EH (cell line): ENCODE measurements at places on chromosomes 3 and 15.

DNA sequence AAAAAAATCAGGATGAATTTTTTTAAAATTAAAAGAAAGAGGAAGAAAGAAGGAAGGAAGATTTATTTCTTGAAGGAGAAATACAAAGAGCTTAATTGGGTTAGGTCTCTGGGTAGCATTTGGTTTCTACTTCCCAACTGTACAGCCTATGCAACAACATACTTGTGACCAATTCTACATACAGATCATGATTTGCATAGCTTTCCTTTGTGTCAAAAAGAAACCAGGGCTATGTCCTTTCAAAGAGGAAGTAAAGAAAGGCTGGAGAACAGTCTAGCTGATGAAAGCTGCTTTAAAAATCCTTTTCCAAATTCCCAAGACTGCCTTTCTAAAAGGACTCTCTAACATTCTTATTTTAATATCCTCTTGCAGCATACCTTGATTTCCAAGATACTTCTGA, 6.1 kb upstream of the HGD start:
- peak; percentile 88 for DNase-seq

DNA sequence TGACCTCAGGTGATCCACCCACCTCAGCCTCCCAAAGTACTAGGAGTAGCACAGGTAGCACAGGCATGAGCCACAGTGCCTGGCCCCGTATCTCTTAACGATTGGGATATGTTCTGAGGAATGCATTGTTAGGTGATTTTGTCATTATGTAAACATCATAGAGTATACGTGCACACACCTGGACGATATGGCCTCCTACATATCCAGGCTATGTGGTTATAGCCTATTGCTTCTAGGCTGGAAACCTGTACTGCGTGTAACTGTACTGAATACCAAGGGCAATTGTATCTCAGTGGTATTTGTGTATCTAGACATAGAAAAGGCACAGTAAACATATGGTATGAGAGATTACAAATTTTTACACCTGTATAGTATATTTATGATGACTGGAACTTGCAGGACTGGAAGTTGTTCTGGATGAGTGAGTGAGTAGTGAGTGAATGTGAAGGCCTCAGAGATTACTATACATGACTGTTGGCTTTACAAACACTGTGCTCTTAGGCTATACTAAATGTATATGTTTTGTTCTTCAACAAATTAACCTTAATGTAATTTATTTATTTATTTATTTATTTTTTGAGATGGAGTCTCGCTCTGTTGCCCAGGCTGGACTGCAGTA, 120.7 kb downstream of the MBNL1 start:
- DNase-seq = no peak

DNA sequence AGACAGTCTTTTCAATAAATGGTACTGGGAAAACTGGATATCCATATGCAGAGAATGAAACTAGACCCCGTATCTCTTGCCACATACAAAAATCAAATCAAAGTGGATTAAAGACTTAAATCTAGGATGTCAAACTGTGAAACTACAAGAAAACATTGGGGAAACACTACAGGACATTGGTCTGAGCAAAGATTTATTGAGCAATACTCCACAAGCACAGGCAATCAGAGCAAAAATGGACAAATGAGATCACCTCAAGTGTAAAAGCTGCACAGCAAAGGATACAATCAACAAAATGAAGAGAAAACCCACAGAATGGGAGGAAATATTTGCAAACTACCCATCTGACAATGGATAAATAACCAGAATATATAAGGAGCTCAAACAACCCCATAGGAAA, 38.4 kb upstream of the MBNL1 start:
- no peak for DNase-seq

- DNase-seq = no peak
Measured at GRCh38 chr15:47437491-47437890, 279.8 kb upstream of the SEMA6D start.

- no peak for DNase-seq
Measured at GRCh38 chr3:133894353-133895207, 1.1 kb downstream of the RAB6B start.

GRCh38 chr15:26889298-26889898, 22.5 kb downstream of the GABRA5 start:
- peak; percentile 54 for DNase-seq

- peak; percentile 20 for DNase-seq
Measured at GRCh38 chr15:75307778-75308390, 25.2 kb downstream of the GOLGA6D start.

DNA sequence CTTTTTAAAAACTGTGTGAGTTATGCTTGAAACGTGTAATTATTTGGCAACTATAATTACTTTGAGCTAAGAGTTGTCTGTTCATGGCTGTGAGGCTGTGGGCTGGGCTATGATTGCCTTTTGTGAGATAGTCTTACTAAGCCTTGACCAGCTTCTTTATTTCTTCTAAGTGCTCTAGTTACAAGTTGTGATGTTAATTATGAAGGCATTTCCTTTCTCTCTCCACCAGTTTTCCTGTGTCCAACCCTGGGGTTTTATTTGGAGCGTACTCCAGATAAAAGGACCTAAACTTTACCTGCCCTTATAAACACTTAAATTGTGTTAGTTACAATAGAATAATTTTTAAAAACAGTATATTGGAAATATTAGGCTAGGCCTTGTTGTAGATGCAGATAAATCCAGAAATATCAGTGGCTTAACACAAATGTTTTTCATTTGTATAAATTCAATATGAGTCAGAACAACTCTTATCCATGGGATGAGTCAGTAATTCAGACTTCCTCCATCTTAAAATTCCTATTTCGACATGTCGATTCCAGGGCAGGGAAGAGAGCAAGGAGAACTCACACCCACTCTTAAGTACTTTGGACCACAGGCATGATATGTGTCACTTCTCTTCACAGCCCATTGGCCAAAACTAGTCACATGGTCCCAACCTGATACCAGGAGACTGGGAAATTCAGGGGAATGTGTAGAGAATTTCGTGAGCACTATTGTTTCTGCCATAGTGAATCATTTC, 17.0 kb downstream of the TMEM62 start:
- peak; percentile 98 for DNase-seq

GRCh38 chr3:186895406-186895805, 34.9 kb upstream of the ST6GAL1 start:
- DNase-seq = no peak

DNA sequence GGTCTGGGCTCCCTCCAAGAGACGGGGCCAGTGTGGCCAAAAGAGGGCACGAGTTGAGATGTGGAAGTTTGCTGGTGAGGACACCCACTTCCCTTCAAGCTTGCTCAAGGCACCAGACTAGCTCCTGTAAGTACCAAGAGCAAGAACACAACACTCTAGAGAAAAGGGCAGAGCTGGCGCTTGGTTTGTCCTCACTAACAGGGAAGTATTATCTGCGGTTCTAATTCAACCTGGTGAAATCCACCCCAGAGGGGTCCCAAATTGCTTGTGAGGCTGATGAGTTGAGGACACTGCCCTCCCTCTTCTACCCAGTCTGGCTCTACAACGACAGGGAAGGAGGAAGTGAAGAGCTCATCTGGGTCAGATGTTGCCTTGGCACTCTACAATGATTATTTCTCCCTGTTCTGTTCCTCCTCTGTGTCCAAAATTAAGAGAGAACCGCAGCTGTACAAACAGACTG, 16.9 kb upstream of the FSIP1 start:
- DNase-seq = no peak
